GM18507 (cell line): ENCODE measurements at places on chromosomes 5 and 9.

- no peak for DNase-seq
Observed at GRCh38 chr5:55222985-55223811, 3.9 kb downstream of the MCIDAS start.

DNA sequence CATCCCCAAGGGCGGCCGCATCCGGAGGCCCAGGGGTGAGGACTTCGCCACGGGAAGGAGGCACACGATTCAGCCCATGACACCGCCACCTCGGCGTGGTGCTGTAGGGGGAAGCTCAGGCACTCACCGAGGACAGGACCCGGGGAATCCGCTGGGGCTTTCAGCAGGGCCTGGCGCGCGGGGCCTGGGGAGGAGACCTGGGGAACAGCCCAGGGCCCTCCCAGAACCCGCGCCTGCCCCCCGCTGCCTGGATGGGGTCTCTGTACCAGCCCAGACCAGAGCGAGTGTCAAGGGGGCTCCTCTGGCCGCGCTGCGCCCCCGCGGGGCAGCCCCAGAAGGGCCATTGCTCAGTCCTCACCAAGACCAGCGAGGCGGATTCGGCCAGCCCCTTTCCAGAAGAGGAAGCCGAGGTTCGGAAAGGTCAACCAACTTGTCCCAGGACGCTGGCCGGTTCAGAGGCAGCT lies 12.8 kb downstream of the COL23A1 start:
- DNase-seq = no peak

DNA sequence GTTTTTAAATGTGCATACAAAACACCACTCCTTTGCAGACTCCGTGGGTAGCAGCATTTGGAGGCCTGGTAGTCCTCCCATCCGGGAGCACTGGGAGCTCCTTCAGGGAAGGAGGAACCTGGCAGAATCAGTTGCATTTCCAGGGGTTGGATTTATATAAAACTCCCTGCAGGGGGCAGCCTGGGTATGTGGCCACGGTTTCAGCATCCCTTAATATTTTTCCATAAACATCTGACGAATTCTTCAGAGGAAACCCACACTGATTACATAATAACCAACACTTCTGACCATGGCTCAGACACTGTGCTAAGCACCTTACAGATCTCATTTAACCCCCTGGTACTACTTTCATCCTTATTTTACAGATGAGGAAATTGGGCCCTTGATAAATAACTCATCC lies 6.1 kb upstream of the AFAP1L1 start:
- no peak for DNase-seq

GRCh38 chr9:108666240-108666784 lies 189.5 kb downstream of the ACTL7B start:
- no peak for DNase-seq

- DNase-seq = no peak
Observed at GRCh38 chr9:13627502-13627901, 348.0 kb upstream of the MPDZ start.

GRCh38 chr9:3960661-3961144 lies 339.2 kb downstream of the GLIS3 start:
- no peak for DNase-seq

GRCh38 chr9:76911971-76912370 lies 6.1 kb upstream of the PRUNE2 start:
- DNase-seq = no peak

- no peak for DNase-seq
Observed at GRCh38 chr5:180153099-180153498, 55.9 kb downstream of the RASGEF1C start.

- DNase-seq = peak; percentile 14
Observed at GRCh38 chr9:76403352-76403751, 9.1 kb upstream of the RFK start.

DNA sequence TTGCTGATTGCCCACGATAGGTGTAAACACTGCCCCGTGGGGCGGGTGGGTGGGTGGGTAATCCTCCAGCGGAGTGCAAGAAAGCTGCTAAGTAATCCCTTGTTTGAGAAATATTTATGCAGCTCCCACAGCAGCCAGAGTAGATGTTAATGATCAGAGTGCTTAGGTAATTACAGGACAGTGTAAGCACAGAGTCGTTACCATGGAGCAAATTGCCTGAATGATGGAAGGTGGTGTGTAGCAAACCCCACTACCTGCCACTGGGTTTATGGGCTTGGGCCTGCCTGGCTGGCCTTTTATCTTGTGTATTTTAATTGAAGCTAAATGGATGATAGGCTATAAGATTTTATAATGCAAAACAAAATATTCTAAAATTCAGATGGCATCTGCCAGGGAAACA lies 110.0 kb downstream of the COL5A1 start:
- DNase-seq = no peak
